ENCODE measurements at places on chromosomes 2 and 18.

- no peak for DNase-seq
Observed at GRCh38 chr2:149099298-149099697, 60.8 kb downstream of the LYPD6B start.

DNA sequence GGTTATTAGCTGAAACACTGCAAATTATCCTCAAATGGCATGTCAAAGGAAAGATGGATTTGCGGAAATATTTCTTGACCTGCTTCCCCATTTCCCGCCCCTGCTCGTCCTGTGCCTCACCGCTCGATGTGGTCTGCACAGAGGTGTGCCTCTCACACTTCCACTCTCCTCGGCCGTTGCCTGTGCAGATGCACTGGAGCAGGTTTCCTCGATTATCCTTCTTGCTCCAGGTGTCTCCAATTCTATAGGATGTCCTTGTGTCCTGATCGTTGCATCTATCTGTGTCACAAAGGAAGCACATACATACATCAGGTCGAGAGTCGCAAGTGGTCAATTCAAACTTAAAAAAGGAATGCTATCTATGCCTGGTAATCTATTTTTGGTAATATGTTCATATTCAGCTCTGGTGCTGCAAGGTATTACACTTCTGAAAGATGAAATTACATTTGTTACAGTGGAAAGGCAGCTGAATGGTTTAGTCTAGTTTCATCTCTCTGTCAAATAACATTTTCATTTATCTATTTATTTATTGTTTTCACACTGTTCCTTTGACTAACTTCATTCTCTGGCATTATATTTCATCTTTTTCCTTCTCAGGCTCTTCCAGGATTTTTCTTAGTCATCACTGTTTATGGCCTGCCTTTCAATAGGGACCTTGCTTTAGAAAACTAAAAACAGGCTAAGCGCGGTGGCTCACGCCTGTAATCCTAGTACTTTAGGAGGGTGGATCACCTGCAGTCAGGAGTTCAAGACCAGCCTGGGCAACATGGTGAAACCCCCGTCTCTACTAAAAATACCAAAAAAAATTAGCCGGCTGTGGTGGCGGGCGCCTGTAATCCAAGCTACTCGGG is 7.6 kb downstream of the FN1 start:
- DNase-seq: no peak

- no peak for DNase-seq
Observed at GRCh38 chr18:60347526-60348045, 25.0 kb downstream of the MC4R start.

- no peak for DNase-seq
Observed at GRCh38 chr2:205857520-205858237, 175.4 kb downstream of the NRP2 start.

- no peak for DNase-seq
Observed at GRCh38 chr2:101064868-101065549, 62.9 kb downstream of the RPL31 start.

DNA sequence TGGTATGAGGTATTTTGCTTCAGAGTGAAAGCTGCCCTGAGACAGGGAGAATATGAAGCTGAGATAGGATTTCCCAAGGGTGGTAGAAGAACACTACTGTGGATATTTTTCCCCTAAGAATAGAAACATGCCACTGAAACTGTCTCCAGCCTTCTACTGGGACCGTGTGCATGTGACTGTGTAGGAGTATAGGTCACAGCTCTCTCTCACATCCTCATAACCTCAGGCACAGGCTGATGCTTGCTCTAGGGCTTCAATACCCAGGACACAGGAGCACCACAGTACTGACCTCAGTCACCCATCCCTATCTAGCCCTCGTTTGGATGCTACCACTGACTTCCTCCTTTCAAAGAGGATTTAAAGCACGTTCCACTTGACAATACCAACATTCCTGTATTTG is 67.2 kb downstream of the REV1 start:
- no peak for DNase-seq

DNA sequence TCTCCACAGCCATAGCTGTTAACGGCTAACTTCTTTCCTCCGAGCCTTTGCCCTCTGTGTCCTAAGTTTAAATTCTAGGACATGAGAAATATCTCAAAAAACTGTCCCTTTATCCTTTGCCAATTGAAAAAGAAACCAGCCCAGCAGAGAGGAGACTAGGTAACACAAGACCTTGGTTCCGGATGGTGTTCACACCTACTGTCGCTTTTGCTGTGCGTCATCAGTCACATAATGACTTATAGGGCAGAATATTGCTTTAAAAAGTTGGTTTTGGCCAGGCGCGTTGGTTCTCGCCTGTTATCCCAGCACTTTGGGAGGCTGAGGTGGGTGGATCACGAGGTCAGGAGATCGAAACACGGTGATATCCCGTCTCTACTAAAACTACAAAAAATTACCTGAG is 66.2 kb downstream of the SP3 start:
- no peak for DNase-seq
